ENCODE measurements at places on chromosomes 1 and 21.

DNA sequence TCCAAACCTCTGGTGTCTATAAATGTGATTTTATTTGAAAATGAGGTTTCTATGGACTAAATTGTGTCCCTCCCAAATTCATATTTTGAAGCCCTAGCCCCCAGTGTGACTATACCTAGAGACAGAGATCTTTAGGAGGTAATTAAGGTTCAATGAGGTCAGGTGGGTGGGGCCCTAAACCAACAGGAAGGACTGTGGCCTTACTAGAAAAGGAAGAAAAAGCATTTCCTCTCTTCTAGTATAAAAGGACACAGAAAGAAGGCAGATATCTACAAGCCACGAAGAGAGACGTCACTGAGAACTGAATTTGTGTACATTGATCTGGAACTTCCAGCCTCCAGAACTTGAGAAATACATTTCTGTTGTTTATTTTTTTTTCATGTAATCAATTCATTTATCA lies 123.1 kb upstream of the RUNX1 start:
- DNase-seq: no peak

- DNase-seq: no peak
Measured at GRCh38 chr1:167442854-167443565, 75.3 kb downstream of the CD247 start.

GRCh38 chr1:168178227-168178637 lies 530 bp upstream of the TIPRL start:
- no peak for DNase-seq

- DNase-seq: peak; percentile 58
Measured at GRCh38 chr1:155938220-155938627, 3.2 kb upstream of the RXFP4 start.

- DNase-seq: peak; percentile 55
Measured at GRCh38 chr1:180842052-180842451, 70.6 kb upstream of the KIAA1614 start.

- DNase-seq: no peak
Measured at GRCh38 chr1:168552961-168553360, 9.2 kb upstream of the XCL2 start.

- no peak for DNase-seq
Measured at GRCh38 chr1:167697667-167698141, 24.1 kb upstream of the MPZL1 start.

DNA sequence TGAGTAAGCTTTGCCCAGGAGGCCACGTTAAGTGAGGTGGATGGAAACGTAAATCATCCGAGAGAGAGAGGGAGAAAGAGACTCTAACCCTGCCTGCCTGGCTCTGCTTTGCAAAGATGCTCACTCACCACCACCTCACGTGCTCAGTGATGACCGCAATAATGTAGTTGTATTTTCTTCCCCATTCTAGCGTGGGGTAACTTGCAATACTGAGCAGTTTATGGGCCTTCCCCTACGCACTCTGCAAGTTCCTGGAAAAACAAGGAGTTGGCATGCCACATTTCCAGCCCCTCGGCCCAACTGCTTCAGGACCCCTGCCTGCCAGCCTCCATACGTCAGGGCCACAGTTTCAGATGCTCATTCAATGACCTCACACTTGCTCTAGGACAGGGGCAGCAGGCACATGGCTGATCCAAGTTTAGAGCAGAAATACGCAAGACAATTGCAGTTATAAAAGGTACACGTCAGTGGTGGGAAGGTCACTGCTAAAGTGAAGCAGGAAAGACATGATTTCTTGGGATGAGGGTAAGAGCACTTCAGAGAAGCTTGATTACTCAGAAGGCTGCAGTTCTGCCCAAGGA lies 112.5 kb upstream of the RAB4A start:
- no peak for DNase-seq

GRCh38 chr1:224866940-224867339 lies 62.5 kb upstream of the DNAH14 start:
- no peak for DNase-seq

- DNase-seq: no peak
Measured at GRCh38 chr21:34191876-34192275, 118.5 kb downstream of the MRPS6 start.

DNA sequence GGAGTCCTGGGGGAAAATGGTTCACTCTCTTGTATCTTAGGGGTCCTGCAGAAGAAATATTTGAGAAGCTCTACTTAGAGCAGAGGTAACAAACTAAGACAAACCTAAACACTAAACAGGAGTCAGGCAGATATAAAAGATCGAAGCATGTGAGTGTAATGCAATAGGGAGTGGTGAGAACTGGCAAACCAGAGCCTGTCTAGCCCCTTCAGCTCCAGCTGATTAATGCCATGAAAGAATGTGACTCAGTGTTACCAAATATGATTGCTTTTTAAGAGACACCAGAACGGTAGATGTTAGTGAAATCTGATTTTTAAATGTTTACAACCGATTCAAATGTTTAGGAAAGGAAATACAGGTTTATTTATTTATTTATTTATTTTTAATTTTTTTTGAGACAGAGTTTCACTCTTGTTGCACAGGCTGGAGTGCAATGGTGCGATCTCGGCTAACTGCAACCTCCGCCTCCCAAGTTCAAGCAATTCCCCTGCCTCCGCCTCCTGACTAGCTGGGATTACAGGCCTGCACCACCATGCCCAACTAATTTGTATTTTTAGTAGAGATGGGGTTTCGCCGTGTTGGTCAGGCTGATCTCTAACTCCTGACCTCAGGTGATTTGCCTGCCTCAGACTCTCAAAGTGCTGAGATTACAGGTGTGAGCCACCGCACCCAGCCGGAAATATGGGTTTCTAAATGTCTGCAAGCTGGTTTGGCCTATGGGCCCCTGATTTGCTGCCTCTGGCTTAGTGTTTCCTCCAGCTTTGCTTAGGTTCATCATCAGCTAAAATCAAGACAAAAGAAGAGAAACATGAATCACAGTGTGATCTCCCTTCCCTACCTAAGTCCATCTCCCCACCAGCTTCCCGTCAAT lies 12.2 kb downstream of the TXNIP start:
- DNase-seq: no peak

DNA sequence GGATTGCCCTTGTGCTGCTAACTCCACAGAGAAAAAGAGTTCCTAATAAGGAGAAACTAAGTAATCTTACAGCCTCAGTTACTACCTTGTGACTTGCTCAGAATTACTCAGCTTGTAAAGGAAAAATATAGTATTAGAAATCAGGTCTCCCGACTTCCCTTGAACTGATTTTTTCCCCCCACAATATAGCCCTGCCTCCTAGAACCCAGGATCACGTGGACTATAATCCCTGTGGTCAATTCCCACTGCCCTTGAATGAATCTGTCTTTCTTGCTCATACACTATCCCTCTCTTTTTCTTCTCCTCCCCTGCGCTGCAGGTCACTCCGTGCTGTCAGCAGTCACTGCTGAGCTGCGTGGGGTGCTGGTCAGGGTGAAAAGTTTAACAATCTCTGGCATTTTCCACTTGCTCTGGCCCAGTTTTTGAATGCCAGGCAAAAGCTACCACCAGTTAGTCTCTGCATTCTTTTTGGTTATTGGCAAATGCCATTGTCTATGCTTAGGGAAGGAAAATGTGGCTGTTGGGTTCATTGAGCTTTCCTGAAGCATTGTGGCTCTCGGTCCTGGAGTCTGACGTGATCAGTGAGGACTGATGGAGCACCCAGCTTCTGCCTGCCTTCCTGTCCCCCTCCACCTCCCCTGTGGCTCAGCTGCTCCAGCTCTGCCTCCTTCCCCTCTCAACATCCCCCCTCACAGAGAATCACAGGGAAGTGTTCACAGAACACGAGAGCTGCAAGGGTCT lies 1.9 kb upstream of the MYOC start:
- peak; percentile 15 for DNase-seq

DNA sequence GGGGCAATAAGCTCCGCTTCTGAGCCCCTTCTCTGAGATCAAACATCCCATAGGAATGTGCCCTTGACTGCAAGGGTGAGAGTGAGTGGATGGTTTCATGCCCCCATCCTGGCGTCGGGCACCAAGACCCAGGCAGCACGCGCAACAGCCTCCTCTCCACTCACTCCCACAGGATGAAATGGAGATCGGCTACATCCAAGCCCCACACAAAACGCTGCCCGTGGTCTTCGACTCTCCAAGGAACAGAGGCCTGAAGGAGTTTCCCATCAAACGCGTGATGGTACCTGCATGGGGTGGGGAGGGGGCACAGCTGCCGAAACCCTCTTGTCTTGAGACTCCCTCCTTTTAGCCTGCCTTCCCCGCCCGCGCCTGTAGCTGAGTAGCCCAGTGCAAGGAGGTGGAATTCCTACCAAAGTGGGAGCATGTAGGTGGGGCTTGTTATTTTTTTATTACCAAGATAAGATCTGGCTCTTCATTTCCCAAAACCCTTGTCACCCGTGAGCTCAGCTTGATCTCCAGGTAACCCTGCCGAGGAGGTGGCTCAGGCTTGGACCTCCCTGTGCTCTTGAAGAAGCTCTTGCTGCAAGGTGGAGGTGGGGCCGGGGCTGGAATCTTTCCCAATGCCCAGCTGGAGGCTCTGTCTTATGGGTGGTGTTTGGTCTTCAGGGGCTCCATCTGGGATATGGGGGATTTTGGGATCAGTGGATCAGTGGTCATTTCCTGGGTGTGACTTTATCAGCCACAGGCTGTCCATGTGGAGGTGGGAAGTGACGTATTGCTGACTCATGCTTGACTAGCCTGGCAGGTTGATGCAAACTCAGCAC lies 24.0 kb upstream of the PADI6 start:
- DNase-seq: peak; percentile 49

GRCh38 chr1:40626383-40626770 lies 39.1 kb downstream of the RIMS3 start:
- DNase-seq: no peak

DNA sequence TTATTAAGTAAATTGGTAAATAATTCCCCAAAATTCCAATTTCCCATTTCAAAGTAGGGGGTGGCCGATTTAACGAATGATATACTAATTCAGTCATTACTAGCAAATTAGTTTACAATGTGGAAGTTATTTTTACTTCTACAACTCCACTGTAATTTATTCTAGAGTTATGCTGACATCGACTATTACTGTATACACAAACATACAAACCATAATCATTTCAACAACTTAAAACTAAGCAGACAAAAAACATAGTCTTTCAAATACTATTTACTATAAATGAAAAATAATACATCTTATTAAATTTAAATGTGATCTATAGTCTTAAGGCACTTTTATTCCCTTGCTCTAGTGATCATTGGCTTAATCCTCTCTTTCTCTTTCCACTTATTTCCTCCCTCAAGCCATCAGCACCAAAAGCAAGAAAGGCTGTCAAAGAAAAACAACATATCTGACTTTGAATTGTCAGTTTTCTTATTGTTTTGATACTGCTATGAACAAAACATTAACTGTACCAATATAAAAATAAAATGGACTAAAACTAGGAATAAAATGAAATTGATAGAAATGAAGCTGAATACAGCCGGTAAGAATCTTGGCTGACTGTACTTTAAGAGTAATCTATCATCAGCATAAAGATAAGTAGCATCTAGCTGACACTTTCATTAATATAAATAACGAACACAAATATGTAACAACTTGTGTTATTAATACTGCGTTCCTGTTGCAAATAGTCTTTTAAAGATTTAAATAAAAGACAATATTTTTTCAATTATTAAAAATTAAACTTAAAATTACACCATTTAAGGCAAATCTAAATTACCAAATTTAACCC lies 4.1 kb downstream of the CDC42BPA start:
- no peak for DNase-seq

DNA sequence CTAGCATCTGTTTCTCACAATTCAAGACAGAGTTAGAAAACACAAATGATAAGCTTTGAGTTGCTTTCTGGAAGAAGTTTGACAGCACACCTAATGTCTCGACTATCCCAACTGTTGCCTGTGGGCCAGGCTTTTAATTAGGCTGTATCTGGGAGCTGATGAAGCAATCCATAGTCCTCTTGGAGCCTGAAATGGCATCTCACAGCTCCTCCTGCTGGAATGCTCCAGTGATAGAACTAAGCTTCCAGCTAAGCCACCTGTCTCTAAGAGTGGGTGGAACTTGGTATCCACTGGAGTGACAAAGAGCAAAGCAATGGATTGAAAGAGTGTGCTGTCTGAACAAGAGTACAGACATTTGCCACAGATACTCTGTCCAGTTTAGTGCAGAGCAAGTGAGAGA lies 605.3 kb upstream of the NR5A2 start:
- DNase-seq: peak; percentile 44

DNA sequence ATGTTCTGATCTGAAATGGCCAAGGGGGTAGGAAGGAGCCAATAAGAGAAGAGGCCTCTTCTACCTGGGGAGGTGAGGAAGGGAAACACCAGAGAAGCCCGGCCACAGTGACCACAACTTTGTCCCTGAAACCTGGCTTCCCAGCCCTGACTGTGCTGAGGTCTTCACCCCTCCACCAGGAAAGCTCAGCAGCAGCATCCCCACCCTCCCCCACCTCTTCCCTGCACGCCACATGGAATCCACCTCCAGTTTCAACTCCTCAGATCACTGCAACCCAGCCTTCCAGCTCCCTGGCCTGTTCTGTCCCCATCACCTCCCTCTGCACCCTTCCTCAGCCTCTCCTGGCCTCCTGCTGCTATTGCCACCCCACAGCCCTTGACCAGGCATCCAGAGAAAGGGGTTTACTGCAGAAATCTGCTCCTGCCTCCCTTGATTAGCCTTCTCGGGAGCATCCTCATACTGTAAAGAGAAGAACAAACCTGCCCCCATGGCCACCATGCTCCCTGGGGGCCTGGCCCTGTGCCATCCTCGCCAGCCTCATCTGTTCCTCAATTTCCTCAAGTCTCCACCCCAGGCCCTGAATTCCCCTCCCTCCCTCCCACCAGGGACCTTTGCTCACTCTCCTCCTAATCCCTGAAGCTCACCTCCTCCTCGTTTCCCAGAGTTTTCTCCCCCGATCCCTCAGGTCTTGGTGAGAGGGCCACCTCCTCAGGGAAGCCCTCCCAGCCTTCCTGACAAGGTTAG lies 450.9 kb downstream of the MATN1 start:
- no peak for DNase-seq

DNA sequence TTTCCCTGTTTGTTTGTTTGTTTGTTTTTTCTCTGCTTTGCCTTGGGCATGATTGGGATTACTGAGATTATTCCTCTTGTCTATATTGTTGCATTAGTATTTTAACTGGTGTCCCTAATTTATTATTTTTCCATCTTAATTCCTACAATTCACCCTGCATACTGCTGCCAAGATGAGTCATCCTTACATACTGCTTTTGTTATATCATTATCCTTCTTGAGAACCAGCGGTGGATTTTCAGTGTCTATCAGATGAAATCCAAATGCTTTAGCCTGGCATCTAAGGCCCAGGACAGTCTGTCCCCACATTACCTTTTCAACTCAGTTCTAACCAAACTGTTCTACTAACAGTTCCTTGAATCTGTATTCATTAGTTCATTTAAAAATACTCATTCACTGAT lies 101.7 kb downstream of the OLFML2B start:
- peak; percentile 39 for DNase-seq

GRCh38 chr1:38030596-38031512 lies 15.7 kb downstream of the POU3F1 start:
- no peak for DNase-seq

- no peak for DNase-seq
Measured at GRCh38 chr21:39197448-39198233, 14.4 kb upstream of the PSMG1 start.

- DNase-seq: no peak
Measured at GRCh38 chr1:234078143-234078542, 173.7 kb downstream of the SLC35F3 start.

GRCh38 chr1:10646347-10646861 lies 150.0 kb downstream of the CASZ1 start:
- peak; percentile 68 for DNase-seq
